ENCODE measurements at places on chromosomes 3 and 15.

- no peak for DNase-seq
Observed at GRCh38 chr3:124142389-124142970, 150.6 kb upstream of the ROPN1 start.

- DNase-seq = no peak
Observed at GRCh38 chr15:64017082-64017588, 29.1 kb downstream of the DAPK2 start.

- DNase-seq = no peak
Observed at GRCh38 chr3:122146466-122146865, 37.0 kb upstream of the CASR start.

DNA sequence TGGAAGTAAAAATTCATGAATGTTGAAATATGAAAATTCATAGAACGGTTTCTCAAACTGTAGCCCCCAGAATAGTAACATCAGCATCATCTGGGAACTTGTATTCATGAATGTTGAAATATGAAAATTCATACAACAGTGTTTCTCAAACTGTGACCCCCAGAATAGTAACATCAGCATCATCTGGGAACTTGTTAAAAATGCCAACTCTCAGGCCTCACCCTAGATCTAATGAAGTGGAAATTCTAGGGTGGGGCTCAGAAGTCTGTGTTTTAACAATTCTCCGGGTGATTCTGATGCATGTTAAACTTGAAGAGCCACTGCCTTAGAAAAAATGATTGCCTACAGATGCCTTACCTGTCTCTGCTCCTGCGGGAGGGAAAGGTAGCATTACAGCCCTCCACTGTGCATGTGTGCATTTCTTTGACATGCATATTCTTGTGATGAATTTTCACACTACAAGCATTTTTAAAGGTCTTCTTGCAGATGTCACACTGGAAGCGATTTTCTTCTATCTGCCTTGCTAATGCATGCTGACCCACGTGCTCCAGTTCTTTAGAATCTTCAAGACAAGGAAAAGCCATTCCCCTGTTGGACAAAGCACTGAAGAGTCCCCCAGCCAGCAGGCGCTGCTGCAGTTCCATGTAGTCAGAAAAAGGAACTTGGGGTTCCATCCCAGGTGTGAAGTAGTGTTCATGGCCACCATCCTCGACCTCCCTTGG, 21.7 kb downstream of the BNC1 start:
- no peak for DNase-seq

DNA sequence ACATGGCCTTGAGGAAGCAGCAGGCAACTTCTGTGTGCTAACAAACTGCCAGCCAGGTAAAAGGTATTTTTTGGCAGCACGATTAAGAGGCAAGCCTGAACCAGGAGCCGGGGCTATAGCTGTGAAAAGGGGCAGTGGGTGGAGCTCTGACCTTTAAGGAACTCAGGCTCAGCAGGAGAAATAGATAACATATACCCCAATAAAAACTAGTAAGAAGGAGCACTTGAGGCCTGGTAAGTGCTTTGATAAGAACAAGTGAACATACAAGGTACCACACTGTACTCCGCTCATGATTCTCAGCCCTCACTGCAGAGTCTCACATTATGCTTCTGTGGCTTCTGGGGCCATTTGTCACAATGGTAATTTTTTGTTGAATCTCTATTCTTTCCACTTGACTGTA, 5.4 kb downstream of the FYCO1 start:
- DNase-seq = no peak
